ENCODE measurements at places on chromosomes 2 and 18.

DNA sequence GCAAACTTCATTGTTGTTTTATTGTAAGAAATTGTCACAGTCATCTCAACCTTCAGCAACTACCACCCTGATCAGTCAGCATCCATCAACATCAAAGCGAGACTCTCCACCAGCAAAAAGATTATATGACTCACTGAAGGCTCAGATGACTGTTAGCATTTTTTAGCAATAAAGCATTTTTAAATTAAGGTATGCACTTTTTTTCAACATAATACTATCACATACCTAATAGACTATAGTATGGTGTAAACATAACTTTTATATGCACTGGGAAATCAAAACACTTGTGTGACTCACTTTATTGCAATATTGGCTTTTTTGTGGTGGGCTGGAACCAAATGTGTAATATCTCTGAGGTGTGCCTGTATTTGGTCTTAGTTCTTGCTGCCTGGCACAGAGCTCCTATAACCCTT lies 15.6 kb downstream of the SCN1A start:
- no peak for DNase-seq

DNA sequence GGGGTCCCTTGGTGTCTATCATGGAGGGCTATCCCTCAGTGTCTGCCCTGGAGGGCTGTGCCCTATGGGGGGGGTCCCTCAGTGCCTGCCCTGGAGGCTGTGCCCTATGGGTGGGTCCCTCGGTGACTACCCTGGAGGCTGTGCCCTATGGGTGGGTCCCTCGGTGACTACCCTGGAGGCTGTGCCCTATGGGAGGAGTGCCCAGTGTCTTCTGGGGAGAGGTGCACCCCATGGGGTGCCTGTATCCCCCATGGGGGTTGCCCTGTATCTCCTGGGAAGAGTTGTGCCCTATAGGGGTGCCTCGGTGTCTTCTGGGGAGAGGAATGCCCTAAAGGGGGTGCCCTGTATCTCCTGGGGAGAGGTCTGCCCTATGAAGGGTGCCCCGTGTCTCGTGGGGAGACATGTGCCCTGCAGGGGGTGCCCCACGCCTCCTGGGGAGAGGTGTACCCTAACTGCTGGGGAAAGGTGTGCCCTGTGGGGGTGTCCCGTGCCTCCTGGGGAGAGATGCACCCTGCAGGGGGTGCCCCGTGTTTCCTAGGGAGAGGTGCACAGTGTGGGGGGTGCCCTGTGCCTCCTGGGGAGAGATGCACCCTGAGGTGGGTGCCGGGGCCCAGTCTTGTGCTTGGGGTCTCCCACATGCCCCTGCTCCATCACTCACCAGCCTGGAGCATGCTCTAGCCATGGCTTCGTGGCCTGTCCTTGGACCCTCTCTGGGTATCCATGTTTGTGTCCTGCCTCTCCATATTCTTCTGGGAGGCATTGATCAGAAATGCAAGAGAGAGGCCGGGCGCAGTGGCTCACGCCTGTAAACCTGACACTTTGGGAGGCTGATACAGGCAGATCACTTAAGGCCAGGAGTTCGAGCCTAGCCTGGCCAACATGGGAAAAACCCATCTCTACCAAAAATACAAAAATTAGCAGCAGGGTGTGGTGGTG lies 215.6 kb downstream of the HDAC4 start:
- DNase-seq = no peak

GRCh38 chr2:138730497-138731030 lies 49.6 kb downstream of the NXPH2 start:
- DNase-seq = no peak

- no peak for DNase-seq
Observed at GRCh38 chr2:34875091-34875745, 1276.1 kb upstream of the FAM98A start.

DNA sequence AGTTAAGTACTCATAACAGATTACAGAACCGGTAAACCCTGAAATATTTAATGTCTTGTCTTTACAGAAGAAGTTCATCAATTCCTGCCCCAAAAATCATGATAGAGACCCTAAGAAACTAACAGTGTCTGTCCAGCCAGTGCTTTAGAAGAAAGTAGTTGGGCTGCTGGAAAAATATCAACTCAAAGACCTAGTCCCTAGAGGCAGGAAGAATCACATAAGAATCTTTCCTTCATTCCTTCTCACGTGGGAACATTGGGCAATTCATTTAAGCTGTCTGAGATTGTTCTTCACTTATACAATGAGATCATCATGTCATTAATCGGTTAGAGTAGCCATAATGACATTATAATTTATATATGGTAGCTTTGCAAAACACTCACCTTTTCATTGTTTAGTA lies 156.4 kb downstream of the CCBE1 start:
- DNase-seq = no peak

DNA sequence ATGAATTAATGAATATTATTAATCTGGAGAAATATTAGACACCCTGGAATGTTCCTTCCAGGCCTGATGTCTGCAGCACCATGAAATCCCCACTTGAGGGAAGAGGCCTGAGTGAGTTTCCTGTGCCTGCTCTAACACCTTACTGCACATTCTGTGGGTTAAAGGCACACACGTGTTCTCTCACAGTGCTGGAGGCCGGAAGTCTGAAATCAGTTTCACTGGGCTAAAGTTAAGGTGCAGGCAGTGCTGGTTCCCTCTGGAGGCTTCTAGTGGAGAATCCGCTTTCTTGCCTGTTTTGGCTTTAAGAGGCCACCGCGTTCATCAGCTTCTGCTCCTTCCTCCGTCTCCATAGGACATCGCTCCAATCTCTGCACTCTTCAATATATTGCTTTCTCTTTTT lies 48.7 kb downstream of the ACKR3 start:
- DNase-seq = no peak

GRCh38 chr2:134391751-134392160 lies 137.9 kb downstream of the MGAT5 start:
- no peak for DNase-seq

DNA sequence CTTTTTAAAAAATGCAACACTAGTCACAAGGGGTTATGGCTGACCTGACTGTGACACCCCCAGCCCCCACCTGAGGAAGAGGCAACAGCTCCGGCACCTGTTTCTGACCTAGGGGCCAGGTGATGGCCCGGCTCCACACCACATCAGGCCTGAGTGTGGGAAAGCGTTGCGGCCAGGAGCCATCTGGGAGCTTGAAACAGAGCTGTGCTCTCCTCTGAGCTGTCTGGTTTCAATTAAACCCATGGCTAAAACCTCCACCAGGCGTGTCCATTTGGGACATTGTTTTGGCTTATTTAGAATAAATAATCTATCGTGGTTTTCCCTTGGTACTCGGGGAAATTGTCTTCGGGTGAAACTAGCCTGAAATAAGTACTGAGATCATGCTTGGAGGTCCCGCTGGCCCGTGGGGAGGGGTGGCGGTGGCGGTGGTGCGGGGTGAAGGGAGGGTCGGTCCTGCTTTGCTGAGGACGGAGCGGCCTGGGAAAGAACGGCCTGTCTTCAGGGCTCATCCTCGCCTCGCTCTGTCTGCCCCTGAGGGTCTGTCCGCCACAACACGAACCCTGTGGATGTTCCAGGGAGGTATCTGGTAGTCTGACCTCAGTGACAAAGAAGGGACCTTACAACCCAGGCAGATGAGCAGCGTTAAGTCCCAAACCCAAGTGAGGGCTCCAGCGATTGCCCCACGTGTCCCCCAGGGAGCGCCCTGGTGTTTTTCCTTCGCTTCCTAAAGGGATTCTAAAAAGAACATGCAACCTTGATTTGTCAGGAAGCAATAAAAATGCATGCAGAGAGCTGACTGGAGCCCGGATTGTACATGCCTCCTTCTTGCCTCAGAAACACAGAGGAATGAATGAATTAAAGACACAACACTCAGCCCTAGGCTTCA lies 58.7 kb downstream of the IL1RL2 start:
- no peak for DNase-seq

GRCh38 chr18:11784674-11785304 lies 66.4 kb upstream of the CHMP1B start:
- DNase-seq = no peak

- DNase-seq = no peak
Observed at GRCh38 chr18:40019797-40020392, 1935.1 kb upstream of the PIK3C3 start.

- DNase-seq = no peak
Observed at GRCh38 chr2:241852116-241852980, 6.3 kb downstream of the PDCD1 start.

- DNase-seq = no peak
Observed at GRCh38 chr2:44731505-44731904, 210.0 kb upstream of the SIX3 start.

- DNase-seq = no peak
Observed at GRCh38 chr2:223052548-223053483, 826 bp downstream of the KCNE4 start.
